Mucosa of descending colon (tissue), 3 donors: ENCODE measurements at places on chromosomes 16 and 17.
A peak's percentile ranks its signal among the peaks of the same experiment; 100 is the strongest.

DNA sequence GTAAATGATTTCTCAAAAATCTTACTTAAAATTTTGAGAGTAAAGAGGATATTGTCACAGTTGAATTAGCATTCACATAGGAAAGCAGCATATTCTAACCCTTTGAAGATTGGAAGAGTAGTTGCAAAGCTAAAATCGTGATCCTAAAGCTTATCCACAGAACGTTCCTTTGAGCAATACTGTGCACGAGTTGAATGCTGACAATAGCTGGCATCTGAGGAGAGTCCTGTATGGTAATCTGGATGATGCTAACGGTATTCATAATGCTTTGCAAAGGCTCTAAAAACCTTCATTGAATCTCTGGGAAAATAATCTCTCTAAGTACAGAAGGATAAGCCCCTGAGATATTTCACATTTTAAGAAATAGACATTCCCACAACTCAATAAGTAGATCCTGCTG, 354.6 kb downstream of the CDH8 start:
- no peak for DNase-seq

DNA sequence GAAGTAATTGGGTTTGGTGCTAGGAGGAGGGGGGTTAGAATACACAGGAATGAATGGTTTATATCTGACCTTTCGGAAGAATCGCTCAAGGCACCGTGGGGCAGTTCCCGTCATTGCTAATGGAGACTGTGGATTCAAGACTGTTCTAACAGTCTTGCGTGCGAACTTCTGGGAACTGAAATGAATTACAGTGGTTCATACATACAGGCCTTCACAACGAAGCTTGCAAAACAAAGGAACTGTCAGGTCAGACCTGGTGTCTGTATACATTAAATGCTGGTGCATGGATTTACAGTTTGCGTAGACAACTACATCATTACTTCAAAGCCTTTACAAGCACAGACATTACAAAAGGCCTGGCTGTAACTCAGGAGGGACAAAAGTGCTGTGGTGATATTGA, 983.9 kb downstream of the CDH11 start:
- DNase-seq: no peak

- DNase-seq: no peak
Observed at GRCh38 chr17:17533901-17534441, 37.8 kb upstream of the RASD1 start.

DNA sequence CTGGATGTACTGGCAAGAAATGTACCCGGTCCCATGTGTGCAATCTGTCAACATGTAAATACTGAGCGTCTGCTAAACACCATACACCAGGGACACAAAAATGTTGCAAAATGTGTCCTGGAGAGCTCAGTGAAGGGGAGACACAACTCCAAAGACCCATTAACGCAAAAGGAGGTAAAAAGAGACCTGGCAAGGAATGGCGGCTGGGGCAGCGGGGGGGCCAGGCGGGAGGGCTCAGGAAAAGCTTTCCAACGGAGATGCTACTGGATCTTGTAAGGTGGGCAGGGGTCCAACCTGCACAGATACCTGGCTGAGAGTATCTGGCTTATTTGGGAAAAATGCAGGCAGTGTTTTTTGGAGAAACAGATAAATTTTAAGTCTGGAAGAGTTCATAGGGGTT, 40.7 kb downstream of the ADCY9 start:
- DNase-seq: no peak

GRCh38 chr17:56297184-56297583, 143.9 kb downstream of the ANKFN1 start:
- DNase-seq: no peak

DNA sequence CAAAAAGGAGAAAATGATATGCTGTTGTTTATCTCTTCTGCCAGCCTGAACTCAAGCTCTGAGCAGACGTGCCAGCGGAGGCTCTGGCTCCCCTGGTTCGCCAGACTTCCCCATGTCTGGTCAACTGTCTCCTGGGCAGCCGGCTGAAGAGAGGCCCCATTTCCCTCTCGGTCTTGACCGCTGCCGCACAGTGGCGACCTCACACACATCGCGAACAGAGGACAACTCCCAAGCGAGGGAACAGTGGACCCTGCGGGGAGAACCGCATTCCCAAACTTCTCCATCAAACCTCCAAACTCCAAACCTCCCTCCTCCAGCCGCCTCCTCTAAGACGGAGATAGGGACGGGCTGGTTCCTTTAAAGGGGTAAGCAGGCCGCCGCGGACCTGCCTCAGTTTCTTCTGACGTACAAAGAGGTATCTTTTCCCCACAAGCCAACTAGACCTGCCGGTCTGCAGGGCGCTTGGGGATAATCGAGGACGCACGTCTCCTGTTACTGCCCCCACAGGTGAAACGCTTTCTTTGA, 24.9 kb upstream of the RFFL start:
- DNase-seq: peak; percentile 65

GRCh38 chr17:42679492-42680330, 1.9 kb downstream of the CCR10 start:
- DNase-seq: peak; percentile 89

DNA sequence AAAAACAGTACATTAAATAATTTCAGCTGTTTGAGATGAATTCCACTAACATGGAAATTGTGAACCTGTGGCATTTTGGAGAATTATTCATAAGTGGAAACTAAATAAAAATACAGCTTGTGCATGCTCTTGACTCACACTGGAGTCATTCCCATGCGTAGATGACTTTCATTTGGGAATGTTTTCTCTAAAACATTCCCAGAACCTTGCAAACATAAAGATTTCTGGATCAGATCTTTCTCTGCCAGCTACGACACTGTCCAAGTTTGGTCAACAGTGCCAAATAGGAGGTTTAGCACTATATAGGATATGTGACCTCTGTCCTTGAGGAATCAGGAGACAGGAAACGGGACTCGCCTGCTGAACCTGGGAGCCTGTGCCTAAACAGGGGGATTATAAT, 400.9 kb downstream of the SLC39A11 start:
- DNase-seq: no peak

DNA sequence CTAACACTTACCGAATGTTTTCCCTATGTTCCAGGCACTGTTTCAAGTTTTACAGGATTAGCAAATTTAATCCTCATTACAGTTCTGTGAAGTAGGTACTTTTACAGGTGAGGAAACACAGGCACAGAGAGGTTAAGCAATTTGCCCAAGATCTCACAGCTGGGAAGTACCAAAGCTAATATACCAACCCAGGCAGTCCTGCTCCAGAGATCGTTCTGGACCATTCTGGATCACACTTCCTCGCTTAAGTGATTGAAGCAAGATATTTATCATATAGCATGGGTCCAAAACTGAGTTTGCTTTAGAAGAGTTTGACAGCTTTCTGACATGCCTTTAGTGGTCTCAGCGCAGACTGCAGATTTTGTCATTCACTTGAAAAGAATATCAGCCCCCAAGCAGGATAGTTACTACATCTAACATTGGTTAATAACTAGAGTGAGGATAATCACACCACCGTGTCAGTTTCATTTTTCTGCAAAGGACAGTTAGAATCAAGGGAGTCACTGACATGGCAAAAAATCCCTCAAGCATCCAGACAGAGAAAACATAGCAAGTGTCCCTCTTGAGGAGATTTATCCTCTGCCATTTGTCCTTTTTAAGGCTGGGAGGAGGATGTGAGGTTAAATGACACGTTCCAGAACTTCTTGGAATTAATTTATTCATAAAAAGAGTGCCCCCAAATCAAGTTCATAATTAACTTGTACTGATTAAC, 5.1 kb downstream of the HS3ST3B1 start:
- no peak for DNase-seq

- DNase-seq: peak; percentile 48
Observed at GRCh38 chr17:48011405-48012150, 26.0 kb downstream of the COPZ2 start.

- DNase-seq: no peak
Observed at GRCh38 chr17:68446626-68447041, 10.7 kb downstream of the WIPI1 start.

- no peak for DNase-seq
Observed at GRCh38 chr17:62591333-62591732, 36.1 kb upstream of the MRC2 start.

- no peak for DNase-seq
Observed at GRCh38 chr17:7318121-7318860, 3.1 kb upstream of the GPS2 start.

DNA sequence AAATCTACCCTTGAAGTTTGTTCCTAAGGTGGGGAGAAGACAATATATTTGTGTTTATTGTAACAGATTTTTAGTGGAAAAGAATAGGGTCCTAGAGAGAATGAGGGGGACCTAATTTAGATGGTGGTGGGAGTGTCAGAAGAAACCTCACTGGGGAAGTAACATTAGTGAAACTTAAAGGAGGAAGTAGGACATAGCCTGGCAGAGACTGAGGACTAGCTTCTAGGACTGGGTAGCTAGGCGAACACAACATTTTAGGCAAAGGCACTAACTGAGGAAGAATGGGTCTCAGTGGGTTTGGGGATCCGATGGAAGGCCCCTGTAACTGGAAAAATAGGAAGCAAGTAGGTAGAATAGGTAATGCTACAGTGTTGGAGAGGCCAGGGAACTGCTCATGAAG, 4.2 kb upstream of the ARL2BP start:
- DNase-seq: no peak

GRCh38 chr17:19485800-19486340, 47.8 kb upstream of the SLC47A1 start:
- no peak for DNase-seq

DNA sequence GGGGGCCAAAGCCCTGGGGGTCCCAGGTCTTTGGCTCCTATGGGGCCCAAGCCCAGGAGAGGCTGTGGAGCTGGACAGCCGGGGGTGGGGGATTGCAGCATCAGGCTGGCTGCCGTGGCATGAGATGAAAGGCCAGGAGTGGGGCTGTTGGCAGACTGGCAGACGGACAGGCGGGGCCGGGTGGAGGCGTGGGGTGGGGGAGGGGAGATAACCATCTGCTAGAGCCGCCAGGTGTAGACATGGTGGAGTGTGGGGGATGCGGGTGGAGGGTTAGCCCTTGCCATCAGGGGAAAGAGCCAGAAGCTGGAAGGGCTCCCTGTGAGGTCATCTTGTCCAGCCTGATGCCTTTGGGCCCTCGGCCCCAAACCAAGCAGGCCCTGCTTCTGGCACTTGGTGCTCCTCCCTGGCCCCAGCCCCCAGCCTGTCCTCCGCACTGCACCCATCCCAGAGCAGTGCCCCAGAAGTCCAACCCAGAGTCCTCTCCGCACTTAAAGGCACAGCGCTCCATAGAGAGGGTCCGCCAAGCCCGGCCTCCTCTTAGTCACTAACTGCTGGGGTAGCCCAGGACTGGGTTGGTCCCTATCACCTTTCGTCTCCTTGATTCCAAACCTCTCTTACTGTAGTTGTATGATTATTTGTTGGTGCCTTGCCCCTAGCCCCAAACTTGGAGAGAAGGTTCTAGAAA, 33.3 kb upstream of the DLX4 start:
- no peak for DNase-seq

GRCh38 chr17:75087558-75088453, at the start of gene SLC16A5:
Gene SLC16A5 (plus strand): TSS chr17:75087954. CDS start chr17:75093637, 5,683 bp downstream.
- DNase-seq: peak; percentile 94

GRCh38 chr17:54901230-54901822, 674 bp downstream of the TOM1L1 start:
- DNase-seq: peak; percentile 28

DNA sequence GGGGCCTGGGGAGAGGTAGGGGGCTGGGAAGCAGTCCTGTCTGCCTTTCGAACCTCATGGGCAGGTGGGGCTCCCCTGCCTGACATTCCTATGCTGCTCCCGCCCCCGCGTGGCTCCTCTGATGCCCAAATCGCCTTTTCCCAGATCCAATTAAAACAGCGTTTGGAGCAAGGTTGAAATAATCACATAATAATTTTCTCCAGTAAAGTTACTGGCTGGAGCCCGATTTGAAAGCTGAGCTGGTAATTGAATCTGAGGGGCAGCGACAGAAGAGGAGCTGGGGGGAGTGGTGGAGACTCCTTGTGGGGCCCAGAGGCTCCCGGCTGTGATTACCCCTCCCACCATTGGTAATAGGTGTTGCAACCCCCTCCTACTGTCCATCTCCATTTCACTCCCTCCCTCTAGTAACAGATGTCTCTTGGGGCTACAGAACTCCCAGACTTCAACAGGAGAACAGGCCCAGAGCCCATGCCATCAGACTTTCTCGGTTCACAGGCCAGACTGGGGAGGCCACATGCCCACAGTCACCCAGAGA, 38.9 kb upstream of the C1QL1 start:
- no peak for DNase-seq

DNA sequence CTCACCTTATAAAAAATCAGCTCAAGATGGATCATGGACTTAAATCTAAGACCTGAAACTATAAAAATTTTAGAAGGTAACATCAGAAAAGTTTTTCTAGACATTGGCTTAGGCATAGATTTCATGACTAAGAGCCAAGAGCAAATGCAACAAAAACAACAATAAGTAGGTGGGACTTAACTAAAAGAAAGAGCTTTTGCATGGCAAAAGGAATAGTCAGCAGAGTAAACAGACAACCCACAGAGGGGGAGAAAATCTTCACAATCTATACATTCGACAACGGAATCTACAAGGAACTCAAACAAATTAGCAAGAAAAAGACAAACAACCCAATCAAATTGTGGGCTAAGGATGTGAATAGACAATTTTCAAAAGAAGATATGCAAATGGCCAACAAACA, 368.4 kb upstream of the KIF2B start:
- no peak for DNase-seq

GRCh38 chr16:72902206-72902605, 145.7 kb downstream of the ZFHX3 start:
- DNase-seq: no peak

DNA sequence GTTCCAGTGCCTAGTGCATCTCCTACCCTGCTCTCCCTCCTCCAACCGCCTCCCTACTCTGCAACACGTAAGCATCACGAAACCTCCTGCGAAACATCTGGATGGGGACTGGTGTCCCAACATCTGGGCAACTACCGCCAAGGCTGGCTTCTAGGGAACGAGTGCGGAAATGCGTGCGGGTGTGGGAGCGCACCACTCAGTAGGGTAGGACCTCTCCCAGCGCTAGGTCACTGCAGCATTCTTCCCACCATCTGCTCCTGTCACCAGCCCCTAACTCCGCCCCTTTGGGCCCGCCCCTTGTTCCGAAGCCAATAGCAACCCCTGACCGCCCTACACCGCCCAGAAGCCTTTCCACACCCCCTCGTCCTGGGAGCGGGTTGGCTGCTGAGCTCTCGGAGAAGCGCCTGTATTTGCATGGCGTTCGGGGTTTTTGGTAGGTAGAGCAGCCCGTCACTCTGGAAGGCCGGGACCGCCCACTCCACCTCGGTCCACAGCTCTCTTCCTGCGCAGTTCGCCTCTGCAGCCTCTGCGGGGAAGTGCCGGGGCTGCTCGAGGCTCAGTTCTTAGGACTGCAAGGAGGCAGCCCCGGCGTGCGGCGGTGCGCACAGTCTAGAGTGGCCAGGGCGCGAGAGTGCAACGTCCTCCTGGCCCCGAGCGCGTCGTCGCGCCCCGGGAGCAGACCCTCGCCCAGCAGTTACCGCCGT, at the start of gene HS3ST3B1:
Gene HS3ST3B1, plus strand, starts transcription at position 507 of the 704 bp plus-strand sequence. CDS start 438 bp downstream, outside the sequence.
- peak; percentile 99 for DNase-seq

- no peak for DNase-seq
Observed at GRCh38 chr16:8727131-8727806, 52.9 kb downstream of the ABAT start.

- DNase-seq: no peak
Observed at GRCh38 chr16:67053767-67054334, 24.9 kb downstream of the CBFB start.
